ENCODE measurements at places on chromosomes 12 and 14. TPM values are rescaled to one million over a fixed set of nuclear protein-coding genes. Genes with fewer than 3 reads are reported as not detected.

The CMTM5 gene
- total RNA-seq = not detected

The LYZ gene
- not detected for total RNA-seq

The APOLD1 gene
- total RNA-seq = 3.8 TPM

The SPX gene
- 9.4 TPM for total RNA-seq

The ZCRB1 gene
- 20.2 TPM for total RNA-seq

The KLHL33 gene
- not detected for total RNA-seq

The CFAP54 gene
- 0.85 TPM for total RNA-seq

The SPTLC2 gene
- total RNA-seq = 42.7 TPM

The PSMD9 gene
- total RNA-seq = 58.2 TPM

The USP44 gene
- total RNA-seq = 0.96 TPM

The SLC24A4 gene
- not detected for total RNA-seq

The CLEC4E gene
- not detected for total RNA-seq

The PTHLH gene
- 193 TPM for total RNA-seq

The CACNA2D4 gene
- total RNA-seq = not detected

The PHLDA1 gene
- 40.7 TPM for total RNA-seq

The CD69 gene
- total RNA-seq = not detected

The CCDC175 gene
- not detected for total RNA-seq

Measured in tracheal epithelial cell (primary cell).